ENCODE measurements at places on chromosomes 6 and 20.

DNA sequence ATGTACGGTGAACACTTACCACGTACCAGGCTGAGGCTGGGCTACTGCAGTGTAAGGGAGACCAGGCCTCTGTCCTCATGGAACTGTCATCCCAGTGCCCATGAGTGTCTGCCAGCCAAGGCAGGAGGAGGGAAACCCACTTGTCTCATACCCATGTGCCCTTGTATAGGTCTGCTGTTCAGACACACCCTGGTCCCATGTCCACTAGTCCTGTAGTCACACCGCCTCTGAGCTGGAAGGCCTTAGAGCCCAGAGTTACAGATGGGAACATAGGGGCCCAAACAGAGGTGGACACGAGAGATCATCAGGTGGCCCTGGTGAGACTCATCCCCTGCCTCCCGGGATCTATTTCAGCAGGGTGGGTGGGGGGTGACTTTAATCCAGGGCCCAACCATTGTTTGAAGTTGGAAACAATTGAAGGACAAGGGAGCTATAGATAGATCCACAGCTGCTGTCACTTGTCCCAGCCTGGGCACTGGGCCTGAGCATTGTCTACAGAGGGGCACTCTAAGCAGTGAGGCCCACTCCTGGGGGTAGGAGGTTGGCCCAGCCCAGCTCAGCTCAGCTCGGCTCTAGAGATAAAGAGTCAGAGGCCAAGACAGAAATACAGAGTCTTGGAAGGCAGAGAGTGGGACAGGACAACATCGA is 14.6 kb downstream of the MYH7B start:
- DNase-seq, result no peak

DNA sequence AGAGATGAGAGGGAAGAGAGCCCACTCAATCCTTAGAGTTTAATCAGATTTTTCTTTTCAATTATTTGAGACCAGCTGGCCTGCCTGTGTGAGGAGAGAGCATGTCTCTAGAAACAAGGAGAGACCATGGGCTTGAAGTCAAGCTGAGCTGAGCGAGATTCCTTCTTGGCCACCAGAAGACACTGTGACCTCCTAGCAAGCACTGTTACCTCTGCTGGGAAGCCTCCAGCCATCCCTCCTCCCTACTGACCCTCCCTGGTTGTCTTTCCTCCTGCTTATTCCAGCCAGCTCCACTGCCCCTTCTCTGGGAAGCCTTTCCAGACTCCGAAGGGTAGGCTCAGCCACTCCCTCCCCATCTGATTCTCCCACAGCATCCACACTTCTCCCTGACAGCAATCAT is 110.0 kb downstream of the SCML4 start:
- DNase-seq, result no peak

DNA sequence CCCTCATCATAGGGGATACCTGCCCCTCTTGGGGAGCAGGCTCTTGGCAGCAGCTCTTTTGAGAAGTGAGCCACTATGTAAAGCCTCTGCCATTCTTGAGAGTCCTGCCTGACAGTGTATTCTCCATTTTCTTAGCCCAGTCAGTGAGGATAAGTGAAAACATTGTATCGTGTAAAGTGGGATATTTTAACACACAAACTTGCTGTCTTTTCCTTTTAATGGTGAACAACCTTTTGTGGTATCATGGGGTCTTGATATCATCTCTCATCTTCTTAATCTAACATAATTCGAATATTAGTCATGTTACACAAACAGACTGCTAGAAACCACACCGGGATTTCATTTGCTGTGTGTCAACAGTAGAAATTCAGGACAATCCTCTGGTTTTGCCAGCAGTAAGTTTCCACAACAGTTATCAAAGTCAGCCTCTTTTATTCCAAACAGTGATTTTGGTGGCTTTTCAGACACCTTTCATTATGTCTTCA is 136.2 kb downstream of the HIVEP1 start:
- no peak for DNase-seq

DNA sequence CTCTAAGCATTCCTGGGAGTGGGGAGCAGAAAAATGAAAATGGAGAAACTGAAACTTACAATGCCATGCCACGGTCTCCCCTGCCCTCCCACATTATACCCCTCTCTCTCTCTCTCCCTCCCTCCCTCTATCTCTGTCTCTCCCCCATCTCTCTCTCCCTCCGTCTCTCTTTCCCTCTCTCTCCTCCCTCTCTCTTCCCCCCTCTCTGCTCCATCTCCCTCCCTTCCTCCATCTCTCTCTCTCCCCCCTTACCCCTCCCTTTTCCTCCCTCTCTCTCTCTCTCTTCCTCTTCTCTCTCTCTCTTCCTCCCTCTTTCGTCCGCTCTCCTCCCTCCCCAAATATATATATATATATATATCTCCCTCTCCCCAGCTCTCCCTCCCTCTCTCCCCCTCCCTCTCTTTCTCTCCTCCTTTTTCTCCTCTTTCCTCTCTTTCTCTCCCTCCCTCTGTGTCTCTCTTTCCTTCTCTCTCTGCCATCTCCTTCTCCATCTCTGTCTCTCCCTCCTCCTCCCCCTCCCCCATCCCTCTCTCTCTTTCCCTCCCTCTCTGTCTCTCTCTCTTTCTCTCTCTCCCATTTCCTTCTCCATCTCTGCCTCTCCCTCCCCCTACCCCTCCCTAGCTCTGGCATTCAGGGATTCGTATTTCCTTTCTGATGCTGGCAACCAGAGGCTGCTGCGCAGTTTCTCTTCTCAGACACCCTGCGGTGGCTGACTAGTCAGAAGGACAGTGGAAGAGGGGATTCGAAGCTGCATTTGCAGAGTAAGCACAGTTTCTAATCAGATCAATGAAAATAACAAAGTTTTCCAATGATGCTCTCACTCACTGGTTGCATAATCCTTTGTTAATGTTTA is 13.9 kb upstream of the VAPB start:
- DNase-seq, result no peak

DNA sequence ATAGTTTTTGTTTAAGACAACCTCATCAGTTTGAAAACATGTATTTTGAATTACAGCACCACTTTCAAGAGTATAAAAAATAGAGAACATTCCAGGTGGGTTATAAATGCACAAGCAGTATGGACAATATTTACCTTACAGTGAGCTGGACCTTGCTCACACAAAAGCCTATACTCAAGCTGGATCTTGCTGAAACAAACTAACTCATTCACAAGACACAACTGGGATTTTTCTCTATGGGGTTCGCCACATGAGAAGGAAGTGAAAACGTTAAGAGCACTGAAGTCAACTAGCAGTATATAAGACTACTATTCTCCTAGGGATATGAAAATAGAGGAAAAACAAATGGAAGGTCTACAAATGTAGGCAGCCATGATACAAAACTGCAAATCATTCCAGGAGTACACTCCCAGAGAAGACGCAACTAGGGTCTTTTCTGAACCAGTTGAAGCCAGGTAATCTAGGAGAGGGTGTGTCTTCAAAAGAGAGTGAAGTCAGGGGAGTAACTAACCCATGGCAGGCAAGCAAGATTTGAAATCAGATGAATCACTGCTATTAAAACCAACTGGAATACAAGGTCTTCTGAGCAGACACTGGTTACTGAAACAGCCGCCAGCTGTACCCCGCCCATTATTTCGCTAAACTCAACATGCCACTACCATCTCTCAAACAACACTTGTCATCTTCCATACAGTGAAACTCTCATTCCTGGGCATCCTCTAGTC is 26.5 kb downstream of the STAU1 start:
- DNase-seq, result no peak
